AG09309 (cell line): ENCODE measurements at places on chromosomes 12 and 14.
A peak's percentile ranks its signal among the peaks of the same experiment; 100 is the strongest.

- no peak for DNase-seq
Observed at GRCh38 chr14:100045642-100046344, 19.4 kb upstream of the EVL start.

DNA sequence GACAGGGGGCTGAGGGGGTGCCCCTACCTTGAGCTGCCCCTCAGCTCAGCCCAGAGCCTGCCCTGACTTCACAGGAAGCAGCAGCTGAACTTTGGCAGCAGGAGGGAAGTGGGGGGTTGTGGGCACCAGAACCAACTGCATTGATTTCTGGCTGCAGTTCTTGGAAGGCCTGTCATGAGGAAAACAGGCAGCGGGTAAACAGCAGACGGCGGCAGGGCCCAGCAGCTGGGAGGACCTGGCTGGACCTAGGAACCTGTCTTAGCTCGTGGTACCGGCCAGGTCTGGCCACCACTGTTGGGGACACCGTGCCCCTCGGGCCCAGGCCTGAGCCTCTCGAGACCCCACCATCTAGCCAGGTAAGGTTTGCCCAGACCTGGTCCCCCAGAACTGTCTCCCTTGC is 154.2 kb upstream of the MYL2 start:
- DNase-seq: no peak

GRCh38 chr12:69527506-69528272 is 57.5 kb downstream of the FRS2 start:
- peak; percentile 24 for DNase-seq

- no peak for DNase-seq
Observed at GRCh38 chr12:49274396-49275069, 9.7 kb downstream of the TUBA1C start.

DNA sequence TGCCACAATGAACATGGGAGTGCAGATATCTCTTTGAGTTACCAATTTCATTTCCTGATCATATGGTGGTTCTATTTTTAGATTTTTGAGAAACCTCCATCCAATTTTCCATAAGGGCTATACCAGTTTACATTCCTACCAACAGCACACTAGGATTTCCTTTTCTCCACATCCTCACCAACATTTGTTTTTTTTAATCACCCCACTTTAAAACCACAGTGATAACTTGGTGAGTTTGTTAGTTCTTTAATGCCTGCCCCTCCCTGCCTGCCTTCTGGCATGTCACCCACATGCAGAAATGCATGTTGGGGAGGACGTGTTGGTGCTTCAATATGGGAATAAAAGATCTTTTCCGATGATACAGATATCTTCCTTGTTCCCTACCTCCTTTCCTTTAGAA is 167.9 kb downstream of the CAND1 start:
- DNase-seq: no peak

DNA sequence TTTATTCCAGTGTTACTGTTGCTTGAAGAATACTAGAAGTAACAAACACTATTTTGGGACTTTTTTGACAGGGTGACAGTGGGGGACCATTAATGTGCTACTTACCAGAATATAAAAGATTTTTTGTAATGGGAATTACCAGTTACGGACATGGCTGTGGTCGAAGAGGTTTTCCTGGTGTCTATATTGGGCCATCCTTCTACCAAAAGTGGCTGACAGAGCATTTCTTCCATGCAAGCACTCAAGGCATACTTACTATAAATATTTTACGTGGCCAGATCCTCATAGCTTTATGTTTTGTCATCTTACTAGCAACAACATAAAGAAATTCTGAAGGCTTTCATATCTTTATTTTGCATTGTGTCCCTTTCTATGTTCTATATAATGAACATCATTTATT is 44.5 kb downstream of the TMPRSS12 start:
- DNase-seq: no peak

GRCh38 chr12:108773798-108774788 is 42.8 kb upstream of the CORO1C start:
- peak; percentile 23 for DNase-seq

GRCh38 chr14:33777681-33778080 is 173.2 kb downstream of the EGLN3 start:
- no peak for DNase-seq

GRCh38 chr12:108712165-108712924 is 19.0 kb downstream of the CORO1C start:
- DNase-seq: no peak
